Stimulated activated CD4-positive, alpha-beta T cell treated with anti-CD3 and anti-CD28 coated beads, Interleukin-4, amount 100 ng/mL, for 48 hours (primary cell): ENCODE measurements at places on chromosomes 7 and 10.

GRCh38 chr7:155746188-155746587 lies 66.1 kb downstream of the SHH start:
- no peak for DNase-seq

DNA sequence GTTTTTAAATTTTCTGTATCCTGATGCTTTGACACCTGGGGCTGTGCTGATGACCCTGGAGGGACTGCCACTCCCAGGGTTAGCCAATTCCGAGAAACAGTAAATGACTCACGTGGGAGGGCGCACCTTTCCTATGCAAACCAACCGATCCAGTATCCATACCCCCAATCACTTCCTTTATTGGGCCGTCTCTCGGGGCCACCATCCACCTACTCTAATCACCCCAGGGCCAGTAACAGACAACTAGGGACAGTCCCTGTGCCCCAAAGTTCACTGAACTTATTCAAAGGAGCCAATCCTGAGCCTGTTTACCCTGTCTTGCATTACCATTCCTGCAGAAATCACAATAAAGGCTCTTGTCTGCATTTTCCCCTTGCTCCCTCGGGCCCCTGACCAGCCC lies 6.6 kb upstream of the LGI1 start:
- DNase-seq, result no peak

GRCh38 chr10:78700413-78700812 lies 368.4 kb upstream of the ZMIZ1 start:
- no peak for DNase-seq

- no peak for DNase-seq
These were observed 233.5 kb downstream of the LRMDA start for GRCh38 chr10:75664968-75665367.

DNA sequence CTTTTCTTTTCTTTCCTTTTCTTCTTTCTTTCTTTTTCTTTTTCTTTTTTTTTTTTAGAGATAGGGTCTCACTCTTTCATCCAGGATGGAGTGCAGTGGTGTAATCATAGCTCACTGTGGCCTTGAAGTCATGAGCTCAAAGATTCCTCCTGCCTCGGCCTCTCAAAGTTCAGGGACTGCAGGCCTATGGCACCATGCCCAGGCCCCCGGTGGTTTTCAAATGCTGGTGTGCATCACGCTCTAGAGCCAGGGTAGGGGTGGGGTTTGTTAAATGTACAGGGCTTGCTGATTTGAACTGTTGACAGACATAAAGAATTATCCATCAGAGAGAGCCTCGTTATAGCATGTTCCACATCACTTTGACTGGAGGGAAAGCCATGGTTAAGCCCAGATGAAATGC lies 5.8 kb downstream of the MINDY4 start:
- DNase-seq, result no peak

DNA sequence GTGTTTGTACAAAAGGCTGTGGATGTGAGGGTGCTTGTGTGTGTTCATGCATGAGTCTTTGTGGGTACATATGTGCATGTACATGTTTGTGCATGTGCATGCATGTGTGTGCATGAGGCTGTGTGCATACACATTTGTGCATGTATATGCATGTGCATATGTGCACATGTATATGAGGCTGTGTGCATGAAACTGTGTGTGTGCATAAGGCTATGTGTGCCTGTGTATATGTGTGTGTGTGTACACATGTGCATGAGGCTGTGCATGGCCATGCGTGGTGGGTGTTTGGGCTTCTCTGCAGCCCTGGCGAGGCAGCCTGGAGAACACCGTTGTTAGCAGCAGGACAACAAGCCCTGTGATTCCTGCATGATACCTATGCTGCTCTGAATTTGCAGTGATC lies 207.7 kb upstream of the ADCY1 start:
- no peak for DNase-seq

GRCh38 chr7:304574-305409 lies 14.8 kb downstream of the FOXL3 start:
- DNase-seq, result no peak

DNA sequence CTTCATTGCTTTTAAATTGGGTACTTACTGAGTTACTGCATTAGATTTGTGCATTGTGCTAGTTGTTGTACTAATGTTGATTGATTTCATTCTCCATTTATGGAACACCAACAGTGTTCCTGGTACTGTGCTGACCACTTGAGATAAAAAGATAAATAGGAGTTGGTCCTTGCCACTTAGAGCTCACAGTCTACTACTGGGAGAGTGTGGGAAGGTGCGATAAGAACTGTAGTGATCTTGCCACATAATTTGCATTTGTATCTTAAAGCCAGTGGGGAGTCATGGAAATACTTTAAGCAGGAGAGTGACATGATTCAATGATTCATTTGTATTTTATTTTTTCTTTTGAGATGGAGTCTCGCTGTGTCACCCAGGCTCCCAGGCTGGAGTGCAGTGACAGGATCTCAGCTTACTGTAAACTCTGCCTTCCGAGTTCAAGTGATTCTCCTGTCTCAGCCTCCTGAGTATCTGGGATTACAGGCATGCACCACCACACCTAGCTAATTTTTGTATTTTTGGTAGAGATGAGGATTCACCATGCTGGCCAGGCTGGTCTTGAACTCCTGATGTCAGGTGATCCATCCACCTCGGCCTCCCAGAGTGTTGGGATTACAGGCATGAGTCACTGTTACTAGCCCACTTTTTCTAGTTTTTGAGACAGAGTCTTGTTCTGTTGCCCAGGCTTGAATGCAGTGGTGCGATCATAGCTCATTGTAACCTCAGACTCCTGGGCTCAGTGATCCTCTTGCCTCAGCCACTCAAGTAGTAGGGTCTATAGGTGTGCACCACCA lies 51.2 kb upstream of the TMEM248 start:
- DNase-seq, result no peak

GRCh38 chr10:6929148-6929830 lies 349.2 kb upstream of the PRKCQ start:
- DNase-seq, result no peak

DNA sequence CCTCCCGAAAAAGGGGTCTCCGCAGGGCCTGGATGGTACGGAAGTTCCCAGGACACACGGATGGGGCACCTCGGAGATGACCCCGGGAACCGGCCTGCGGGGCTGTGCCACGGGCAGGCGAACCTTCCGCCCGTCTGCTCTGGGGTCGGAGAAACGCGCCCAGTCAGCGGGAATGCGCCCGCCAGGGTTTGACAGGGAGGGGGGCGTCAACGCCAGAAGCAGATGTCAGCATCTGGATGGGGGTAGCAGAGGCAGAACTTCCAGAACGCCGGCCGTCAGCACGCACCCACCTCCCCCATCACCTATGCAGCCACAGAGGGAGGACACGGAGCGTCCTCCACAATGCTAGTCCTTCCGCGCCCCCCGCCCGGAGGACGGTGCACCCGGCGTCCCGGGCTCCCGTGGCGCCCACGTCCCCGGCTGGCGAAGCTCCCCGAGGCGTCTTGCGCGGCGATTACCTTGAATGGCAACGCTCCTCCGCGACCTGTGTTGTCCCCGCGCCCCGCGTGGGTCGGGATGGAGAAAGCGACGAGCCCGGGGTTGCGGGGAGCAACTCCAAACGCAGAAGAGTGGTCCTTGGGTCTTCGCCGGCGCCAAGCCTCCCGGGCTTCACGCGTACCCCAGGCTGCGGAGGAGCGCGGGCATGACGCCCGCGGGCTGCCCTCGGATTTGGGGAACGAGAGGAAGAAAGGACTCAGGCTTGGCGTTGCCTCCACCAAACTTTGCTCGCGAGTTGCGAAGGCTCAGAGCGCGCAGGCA lies 561 bp downstream of the FGFR2 start:
- DNase-seq, result no peak

DNA sequence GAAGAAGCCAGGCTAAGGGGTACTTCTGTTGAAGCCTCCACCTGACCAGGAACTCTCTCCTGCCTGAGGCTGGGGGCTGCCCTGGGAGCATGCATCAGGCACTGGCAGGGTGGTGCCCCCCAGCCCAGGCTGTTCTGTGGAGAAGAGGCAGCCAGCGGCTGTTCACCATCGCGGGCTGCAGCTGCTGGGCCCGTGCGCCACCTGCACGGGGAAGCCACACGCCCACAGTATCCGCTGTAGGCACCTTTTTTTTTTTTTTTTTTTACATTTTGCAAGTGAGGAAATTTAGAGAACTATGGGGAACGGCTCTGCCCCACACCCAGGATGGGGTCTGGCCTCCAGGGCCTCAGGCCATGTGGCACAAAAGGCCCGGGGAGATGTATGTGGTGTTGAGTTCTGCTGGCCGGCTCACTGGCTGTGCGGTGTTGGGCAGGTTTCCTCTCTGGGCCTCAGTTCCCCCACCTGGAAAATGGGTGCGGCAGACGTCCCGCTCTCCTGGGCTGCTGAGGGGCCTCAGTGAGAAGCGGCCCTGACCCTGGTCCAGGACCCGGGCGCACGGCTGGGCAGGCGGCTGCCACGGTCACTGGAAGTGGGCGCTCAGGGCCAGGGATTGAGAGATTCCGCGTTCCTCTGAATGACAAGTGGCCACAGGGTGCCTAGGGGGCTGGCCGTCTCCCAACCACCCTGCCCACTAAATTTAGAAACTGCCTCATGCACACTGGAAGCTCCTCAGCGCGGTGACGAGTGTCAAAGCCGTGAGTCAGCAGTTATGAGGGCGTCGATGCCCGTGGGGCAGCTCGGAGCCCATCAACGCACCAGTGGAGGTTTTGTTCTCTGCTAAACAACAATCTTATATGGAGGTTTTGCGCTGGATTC lies 8.8 kb upstream of the INTS1 start:
- DNase-seq, result no peak

- no peak for DNase-seq
These were observed 79.3 kb downstream of the OAT start for GRCh38 chr10:124339119-124340032.

DNA sequence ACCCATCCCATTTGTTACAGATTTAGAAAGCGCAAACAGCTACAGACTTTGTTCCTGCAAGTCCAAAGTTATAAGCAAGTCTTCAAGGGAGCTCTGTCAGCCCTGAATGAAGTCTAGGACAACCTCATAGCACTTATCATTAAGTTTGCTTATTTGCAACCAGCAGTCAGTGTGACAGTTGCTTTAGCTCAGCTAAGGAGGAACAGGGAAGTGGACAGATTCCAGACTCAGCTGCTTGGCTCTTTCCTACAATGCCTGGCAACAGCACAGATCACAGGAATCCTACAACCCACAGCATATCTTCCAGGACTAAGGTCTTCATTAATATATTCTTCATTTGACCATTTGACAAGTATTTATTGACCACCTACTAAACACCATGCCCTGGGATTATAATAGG lies 17.4 kb upstream of the KIF5B start:
- no peak for DNase-seq

- DNase-seq, result no peak
These were observed 66.3 kb upstream of the FRMD4A start for GRCh38 chr10:14397066-14397465.

- DNase-seq, result no peak
These were observed at the start of gene FEZF1 for GRCh38 chr7:122304319-122304975. TSS of gene FEZF1 (minus strand) at chr7:122304750. CDS start at chr7:122304437, 313 bp downstream.

DNA sequence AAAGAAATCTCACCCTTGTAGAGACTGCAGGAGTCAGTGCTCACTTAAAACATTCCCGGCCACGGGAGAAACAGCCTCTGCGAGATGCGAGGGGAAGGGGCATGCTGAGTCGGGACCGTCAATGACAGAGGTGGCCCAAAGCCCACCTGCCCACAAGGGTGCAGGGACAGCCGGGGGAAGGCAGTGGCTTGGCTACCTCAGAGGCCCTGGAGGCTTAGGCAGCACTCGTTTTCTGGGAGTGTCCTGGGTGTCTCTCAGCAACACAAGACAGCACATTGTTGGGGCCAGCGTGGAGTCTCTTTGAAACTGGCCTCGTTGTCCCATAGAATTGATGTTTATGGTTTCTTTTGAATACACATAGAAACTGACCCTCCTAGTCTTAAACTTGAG lies 25.6 kb upstream of the SYCE1 start:
- DNase-seq, result no peak

- no peak for DNase-seq
These were observed 154.5 kb downstream of the SLC25A13 start for GRCh38 chr7:96167424-96167823.

DNA sequence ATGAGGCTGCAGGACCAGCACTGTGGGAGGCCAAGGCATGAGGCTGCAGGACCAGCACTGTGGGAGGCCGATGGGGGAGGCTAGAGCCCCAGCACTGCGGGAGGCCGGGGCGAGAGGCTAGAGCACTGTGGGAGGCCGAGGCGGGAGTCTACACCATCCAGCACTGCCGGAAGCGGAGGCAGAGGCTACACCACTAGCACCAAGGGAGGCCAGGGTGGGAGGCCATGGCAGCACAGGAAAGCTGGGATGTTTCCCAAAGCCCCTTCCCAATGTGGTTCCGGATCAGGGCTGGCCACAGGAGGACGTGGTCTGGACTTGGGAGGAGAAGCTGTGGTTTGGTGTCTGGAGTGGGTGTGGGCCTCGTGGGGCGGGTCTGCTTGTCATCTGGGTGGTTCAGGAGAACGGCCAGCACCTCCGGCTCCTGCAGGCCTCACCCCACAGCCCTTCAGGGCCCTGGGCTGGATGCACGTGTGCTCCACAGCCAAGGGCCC lies 43.6 kb downstream of the PDGFA start:
- no peak for DNase-seq

- DNase-seq, result no peak
These were observed 214.2 kb downstream of the CCDC3 start for GRCh38 chr10:12787297-12787696.

DNA sequence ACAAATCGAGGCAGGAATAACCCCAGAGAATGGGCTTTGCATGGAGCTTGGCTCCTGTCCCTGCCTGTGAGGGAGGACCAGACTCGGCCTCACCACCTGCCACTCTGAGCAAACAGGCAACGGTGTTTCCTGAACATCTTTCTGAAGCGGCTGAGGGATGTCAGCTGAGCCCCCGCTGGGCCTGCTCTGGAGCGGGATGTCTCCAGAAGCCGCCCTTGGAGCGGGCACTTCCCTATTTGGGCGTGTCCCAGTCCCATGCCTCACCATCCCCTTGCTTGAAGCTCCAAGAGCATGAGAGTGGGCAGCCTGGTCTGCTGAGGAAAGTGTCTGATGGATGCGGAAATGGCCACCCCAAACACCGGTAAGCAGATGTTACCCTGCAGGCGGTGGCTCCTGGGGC lies 10.2 kb downstream of the ALKBH4 start:
- DNase-seq, result no peak

- DNase-seq, result no peak
These were observed 2.5 kb downstream of the SAP25 start for GRCh38 chr7:100570954-100571828.

DNA sequence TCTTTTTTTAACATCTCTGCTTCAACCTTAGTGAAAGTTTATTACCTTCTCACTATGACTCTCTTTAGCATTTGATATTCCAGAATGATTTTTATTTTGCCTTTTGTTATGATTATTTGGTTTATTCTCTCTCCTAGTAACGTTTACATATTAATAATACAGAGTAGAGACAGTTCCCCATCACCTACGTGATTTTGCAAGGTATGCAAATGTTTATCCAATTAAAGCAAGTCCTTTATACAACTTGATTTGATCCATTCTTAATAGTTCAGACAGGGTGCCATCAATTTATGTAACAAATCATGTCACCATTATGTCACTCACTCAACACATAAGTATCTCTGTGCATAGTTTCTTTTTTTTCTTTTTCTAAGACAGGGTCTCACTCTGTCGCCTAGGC lies 26.2 kb downstream of the ECD start:
- no peak for DNase-seq
